WERI-Rb-1 (cell line): ENCODE measurements at places on chromosomes 6 and 20.

DNA sequence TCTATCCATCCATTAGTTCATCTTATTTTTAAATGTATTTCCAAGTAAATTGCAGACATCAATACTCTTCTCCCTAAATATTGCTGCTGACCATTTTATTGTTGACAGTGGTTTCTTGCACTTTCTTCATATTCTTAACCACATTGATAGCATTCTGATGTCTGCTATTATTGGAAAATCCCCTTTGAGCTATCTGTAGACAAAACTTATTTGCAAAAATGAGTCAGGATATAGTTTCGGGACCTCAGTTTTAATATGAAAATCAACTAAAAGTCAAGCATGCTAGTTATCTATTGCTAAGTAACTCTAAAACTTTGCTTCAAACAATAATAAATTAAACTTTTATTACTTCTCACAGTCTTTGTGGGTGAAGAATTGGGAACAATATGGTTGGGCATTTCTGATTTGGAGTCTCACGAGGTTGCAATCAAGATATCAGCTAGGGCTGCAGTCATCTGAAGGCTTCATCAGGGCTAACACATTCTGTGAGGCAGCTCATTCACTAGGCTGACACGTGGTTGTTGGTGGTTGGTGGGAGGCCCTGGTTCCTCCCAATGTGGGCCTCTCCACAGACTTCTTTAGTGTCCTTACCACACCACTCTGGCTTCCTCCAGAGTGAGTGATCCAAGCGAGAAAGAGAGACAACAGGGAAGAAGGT is 32.7 kb downstream of the CD109 start:
- DNase-seq = no peak

DNA sequence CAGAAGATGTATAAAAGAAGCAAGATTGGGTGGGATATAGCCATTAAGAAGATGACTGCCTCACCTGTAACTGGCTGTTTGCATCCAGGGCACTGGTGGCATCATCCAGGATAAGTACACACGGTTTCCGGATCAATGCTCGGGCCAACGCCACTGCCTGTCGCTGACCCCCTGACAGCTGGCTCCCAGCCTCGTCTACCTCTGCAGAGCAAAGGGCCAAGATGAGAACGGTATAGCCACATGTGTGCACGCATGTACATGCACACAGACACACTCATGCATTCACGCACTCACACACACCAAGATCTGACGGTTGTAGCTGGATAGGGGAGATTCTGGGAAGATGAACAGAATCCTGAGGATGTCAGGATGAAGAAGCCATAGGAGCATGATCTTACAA is 3.2 kb upstream of the PSMB8 start:
- no peak for DNase-seq

DNA sequence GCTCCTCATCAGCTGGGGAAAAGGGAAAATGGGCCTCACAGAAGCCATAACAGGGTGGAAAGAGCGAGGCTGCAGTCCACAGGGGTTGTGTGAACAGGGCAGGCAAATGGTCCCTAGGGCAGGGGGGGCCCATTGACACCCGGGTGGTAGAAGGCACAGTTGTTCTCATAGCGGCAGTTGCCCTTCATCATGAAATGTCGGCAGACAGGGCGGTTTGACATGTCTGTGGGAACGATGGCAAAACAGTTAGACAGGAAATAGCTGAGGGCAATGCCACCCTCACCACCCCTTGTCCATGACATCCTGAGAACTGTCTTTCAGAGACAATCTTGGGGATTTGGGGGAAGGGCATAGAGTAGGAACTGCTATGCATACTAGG is 15.6 kb downstream of the PPP1R10 start:
- DNase-seq = no peak

GRCh38 chr6:123681957-123682462 is 45.3 kb upstream of the TRDN start:
- DNase-seq = no peak

- no peak for DNase-seq
Observed at GRCh38 chr6:92231171-92231701, 1188.1 kb downstream of the EPHA7 start.

DNA sequence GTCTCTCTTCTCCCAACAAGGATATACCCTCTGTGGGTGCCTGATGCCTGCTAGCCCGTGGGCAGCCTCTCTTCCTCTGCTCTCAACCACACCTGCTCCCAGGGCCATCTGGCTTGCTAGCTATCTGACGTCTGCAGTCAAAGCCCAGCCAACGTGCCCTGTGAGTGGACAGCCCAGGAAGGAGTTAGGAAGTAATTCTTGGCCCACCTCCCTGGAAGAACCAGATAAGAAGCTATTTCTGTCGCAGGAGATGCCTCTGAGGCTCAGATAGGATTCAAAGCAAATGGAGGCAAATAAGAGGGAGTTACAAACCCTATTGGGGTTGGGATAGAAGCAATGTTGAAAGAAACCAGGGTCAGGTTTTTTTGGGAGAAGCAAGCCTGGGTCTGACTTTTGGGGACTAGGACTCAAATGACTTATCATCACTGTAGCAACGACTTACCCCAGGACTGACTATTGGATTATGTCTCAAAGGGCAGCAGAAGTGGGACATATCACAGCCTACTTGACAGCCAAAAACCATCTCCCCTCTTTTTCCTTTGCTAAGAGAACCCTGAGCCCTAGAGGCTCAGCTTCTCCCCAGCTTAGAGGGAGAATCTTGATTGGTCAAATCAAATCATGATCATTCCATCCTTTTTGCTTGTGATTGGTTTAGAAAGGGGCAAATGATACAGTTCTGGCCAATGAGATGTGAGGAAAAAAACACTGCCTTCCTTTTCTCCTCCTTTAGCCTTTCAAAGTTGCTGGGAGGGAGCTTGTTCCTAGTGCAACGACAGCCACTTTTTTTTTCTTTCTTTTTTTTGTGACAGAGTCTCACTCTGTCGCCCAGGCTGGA is 18.0 kb upstream of the CDK5RAP1 start:
- no peak for DNase-seq

DNA sequence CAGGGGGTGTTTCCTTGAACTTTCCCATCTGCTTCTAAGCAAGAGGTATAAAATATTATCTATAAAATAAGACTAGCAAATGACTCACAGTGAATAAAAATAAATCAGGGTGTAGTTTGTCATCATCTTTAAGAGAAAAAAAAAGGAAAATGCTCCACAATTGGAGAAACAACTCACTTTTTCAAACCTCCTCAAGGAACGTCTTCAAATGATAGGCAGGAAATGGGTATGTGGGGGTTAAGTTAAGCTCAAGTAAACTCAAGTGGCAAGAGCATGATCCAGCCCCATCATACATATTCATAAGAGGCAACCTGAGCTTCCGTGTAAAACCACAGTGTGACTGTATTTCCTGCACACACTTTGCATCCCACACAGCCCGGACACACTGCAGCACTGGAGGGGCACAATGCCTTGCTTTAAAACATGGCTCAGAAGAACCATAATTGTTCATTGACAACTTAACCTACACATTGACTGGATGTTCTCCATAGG is 58.5 kb upstream of the CEP85L start:
- no peak for DNase-seq

DNA sequence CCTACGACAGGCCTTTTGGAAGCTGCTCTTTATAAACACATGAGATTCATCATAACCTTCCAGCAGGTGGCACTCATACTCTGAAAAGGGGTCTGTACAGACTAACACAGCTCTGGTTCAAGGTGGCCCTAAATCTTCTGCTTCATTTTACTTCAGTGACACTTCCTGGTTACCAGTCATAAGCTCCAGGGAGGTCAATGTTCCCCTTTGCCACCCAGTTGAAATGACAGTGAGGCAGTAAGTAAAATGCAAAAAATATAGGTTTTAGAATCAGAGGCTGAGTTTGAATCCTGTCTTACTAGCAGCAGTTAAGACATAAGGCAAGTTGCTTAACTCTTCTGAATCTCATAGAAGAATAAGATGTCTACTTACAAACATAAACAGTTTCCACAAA is 132.8 kb downstream of the CDK19 start:
- DNase-seq = peak; percentile 61

GRCh38 chr6:5537132-5537531 is 275.8 kb downstream of the FARS2 start:
- no peak for DNase-seq

- DNase-seq = no peak
Observed at GRCh38 chr6:31332637-31333602, 24.1 kb downstream of the HLA-B start.

DNA sequence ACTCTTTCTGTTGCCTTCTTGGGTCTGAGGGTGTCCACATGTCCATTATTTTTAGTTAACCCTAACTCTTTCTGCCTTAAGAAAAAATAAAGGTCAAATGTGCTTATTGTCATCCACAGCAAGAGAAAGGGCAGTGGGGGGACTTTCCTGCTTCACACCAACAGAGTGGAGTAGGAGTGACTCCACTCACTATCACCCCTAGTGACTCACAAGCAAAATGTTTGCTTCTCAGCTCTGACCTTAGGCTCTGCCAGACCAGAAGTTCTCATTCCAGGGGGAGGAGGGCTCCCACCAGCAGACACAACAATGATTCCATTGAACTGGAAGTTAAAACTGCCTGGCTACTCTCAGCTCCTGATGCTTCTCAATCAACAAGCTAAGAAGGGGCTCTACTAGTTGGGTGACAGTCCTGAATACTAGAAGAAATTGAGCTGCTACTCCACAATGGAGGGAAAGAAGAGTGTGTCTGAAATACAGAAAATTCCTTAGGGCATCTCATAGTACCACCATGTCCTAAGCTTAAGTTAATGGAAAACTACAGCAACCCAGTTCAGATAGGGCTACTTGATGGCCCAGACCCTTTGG is 83.9 kb upstream of the AFDN start:
- no peak for DNase-seq

DNA sequence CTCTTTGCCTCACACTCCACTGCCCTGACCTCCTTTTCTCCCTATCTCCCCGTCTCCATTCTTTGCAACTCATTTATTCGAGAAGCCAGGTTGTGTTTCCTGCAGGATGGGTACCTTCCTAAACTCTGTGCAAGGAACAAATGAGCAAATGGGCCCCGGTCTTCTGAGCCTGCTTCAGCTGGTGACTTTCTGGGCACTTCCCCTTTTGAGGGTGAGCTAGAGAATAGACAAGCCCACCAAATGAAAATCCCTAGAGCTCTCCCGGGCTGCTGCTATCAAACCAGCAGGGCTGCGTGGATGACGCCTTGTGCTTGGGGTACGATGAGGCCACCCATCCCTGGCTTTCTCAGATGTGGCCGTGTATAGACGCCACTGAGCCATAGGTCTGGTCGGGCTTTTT is 91.0 kb upstream of the FOXA2 start:
- DNase-seq = no peak

DNA sequence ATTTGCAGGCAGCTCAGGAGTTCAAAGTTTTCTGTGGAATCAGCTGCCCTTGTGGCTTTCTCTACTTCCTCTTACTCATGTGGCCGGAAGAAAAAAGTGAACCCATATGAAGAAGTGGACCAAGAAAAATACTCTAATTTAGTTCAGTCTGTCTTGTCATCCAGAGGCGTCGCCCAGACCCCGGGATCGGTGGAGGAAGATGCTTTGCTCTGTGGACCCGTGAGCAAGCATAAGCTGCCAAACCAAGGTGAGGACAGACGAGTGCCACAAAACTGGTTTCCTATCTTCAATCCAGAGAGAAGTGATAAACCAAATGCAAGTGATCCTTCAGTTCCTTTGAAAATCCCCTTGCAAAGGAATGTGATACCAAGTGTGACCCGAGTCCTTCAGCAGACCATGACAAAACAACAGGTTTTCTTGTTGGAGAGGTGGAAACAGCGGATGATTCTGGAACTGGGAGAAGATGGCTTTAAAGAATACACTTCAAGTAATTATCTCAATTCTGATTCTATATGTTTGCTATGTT is 1.1 kb downstream of the MGME1 start:
- DNase-seq = no peak
